Endothelial cell (in vitro differentiated cells): ENCODE measurements at places on chromosomes 12 and 14. TPM values are rescaled to one million over a fixed set of nuclear protein-coding genes. Genes with fewer than 3 reads are reported as not detected.

The RASAL1 gene
- 0.21 TPM for total RNA-seq

The PRH2 gene
- total RNA-seq: not detected

The PTCSC3 gene
- not detected for total RNA-seq

GRCh38 chr12:54352022-54352531 is 12.2 kb downstream of the GPR84 start:
- no peak for DNase-seq
- H3K4me1 ChIP-seq: peaks cover 39% of the 10 kb centered on the region
- H3K4me3 ChIP-seq: no peak overlapping the region
- H3K27ac ChIP-seq: peak overlapping the region; percentile 61
- peaks cover 12% of the 10 kb centered on the region for H3K27me3 ChIP-seq

DNA sequence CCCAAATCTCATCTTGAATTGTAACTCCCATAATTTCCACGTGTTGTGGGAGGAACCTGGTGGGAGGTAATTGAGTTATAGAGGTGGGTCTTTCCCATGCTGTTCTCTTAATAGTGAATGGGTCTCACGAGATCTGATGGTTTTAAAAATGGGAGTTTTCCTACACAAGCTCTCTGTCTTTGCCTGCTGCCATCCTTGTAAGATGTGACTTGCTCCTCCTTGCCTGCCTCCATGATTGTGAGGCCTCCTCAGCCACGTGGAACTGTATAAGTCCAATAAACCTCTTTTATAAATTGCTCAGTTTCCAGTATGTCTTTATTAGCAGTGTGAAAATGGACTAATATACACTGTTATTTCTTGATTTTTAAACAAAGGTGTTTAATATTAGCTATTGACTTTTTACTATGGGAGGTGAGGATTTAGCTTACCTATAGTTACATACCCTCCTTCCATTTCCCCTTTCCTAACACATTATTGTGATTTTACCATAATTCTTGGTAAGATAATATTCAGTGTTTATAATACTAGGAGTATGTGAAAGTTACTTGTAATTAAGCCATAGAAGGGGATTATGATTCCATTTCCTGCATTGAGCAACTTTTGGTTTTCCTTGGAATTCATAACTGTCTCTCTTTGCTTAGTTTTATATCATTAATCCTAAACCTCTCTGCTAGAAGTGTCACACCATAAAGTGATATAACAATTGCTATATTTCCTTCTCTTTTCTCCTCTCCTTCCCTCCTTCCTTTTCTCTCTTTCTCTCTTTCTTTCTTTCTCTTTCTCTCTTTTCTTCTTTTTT is 151.0 kb upstream of the KRAS start:
- DNase-seq: no peak
- H3K36me3 ChIP-seq: no peaks in the 10 kb centered on the region
- no peak overlapping the region for H3K27ac ChIP-seq
- H3K27me3 ChIP-seq: peaks cover 2% of the 10 kb centered on the region
- H3K4me3 ChIP-seq: no peak overlapping the region
- no peaks in the 10 kb centered on the region for H3K4me1 ChIP-seq

DNA sequence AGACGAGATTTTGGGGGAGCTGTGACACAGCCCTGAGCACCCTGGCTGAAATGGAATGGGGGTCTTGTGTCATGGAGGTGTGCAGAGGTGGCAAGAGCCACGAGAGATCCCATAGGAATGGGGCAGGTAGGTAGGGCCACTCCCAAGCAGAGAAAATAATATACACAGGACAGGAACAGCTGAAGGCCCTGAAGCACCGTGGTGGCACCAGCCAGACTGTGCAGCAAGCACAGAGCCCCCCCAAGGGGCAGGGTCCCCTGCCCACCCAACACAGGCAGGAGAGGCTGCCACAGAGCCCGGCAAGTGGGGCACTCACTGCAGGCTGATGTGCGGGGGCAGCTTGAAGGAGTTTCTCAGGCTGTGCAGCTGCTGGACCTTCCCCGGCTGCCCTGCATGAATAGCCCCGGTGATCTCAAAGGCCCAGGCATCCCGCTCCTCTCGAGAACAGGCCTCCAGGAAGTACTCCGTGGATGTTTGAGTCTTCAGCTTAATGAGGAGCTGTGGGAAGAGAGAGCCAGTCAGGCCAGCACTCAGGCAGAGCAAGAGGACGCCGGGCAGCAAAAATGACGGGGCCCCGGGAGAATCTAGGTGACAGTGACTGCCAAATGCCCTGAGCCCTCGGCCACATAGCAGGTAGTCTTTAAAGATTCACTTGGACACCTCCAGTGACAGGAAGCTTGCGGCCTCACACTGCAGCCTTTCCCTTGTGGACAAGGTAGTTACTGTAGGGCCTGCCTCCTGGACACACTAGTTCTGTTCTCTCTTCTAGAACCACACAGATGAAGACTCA is 16.7 kb downstream of the PLEK2 start:
- peaks cover 11% of the 10 kb centered on the region for H3K27me3 ChIP-seq
- H3K36me3 ChIP-seq: peaks cover 4% of the 10 kb centered on the region
- no peak for DNase-seq
- H3K27ac ChIP-seq: peak overlapping the region; percentile 15

DNA sequence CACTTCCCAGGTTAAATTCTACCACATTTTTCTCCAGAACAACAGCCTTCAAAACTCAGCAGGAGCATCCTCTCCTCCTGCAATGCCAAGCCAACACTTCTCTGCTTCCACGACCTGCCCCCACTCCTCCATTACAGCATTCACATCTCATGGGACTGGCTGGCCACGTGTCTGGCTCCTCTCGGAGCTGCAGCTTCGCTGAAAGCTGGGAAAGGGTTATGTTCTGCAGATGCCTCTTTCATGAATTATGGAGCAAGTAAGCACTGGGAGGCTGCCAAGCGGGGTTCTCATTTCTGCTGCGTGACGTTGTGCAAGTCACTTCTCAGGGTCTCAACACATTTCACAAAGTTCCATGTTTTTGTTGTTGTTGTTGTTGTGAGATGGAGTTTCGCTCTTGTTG is 142.2 kb upstream of the RFLNA start:
- DNase-seq: no peak
- peaks cover 8% of the 10 kb centered on the region for H3K4me1 ChIP-seq
- peaks cover 5% of the 10 kb centered on the region for H3K27me3 ChIP-seq
- H3K4me3 ChIP-seq: no peak overlapping the region
- no peak overlapping the region for H3K27ac ChIP-seq
- H3K36me3 ChIP-seq: no peaks in the 10 kb centered on the region

DNA sequence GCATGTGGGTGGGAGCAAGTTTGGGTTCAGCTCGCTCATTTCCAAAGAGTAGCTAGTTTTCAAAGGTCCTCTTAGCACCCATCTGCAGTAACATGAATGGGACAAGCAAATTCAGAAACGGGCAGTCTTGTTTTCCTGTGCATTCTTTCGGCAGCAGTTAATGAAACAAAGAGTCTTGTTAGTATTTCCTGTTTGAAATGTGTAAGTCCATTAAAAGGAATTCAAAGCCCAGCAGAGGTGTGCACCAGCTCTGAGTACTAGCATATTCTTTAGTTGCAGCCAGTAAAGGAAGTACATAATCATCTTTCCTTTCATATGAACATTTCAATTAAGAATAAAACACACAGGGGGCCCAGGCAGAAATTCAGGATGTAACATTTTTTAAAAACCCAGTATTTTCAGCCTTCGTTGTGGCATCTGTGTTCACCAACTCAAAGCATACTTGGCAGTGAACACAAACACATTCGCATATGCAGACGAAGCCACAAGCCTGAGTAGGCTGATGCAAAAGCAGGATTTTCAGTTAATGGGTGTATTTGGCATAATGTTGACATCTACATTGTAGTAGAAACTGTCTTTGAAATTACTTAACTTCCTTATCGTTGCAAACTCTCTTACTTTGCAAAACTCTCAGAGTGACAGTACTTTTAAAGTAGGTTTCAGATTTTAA is 570.0 kb upstream of the FLRT2 start:
- H3K36me3 ChIP-seq: no peaks in the 10 kb centered on the region
- H3K4me3 ChIP-seq: no peak overlapping the region
- H3K4me1 ChIP-seq: peaks cover 6% of the 10 kb centered on the region
- H3K27ac ChIP-seq: peak overlapping the region; percentile 21

DNA sequence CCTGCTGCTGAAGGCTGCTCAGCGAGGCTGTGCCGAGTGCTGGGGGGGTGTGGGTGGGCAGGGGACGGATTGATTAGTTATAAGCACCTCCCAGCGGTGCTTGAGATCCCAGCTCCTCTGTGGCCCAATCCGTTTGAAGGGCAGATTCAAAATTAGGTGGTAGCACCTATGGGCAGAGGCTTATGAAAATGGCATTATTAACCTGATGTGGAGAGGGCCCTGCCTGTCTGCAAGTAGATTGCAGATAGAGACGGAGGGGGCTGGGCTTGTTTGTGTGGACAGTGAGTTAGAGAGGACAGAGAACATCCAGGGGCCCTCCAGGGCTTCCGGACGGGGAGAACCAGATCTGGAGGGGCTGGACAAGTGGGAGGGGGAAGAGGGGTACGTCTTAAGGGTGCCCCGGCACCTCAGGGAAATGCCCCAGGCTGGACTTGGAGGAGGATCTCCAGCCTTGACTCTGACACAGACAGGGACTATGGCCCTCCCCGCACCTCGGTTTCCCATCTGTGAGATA is at the start of gene RTL1:
TSS of gene RTL1 (minus strand) at position 51 of the 514 bp plus-strand sequence. CDS start 18,934 bp downstream, outside the sequence.
- peaks cover 16% of the 10 kb centered on the region for H3K4me1 ChIP-seq
- no peaks in the 10 kb centered on the region for H3K36me3 ChIP-seq
- no peak within 1 kb of the TSS for H3K27ac ChIP-seq
- peaks cover 5% of the 10 kb centered on the region for H3K27me3 ChIP-seq

GRCh38 chr14:21525962-21526671 is at the start of gene SALL2:
Gene SALL2 (minus strand): TSS chr14:21526346. CDS start chr14:21526127, 219 bp downstream.
- DNase-seq: peak; percentile 73
- peak within 1 kb of the TSS; percentile 95 for H3K4me3 ChIP-seq
- H3K27ac ChIP-seq: peak within 1 kb of the TSS; percentile 97
- peaks cover 22% of the 10 kb centered on the region for H3K36me3 ChIP-seq
- peaks cover 2% of the 10 kb centered on the region for H3K27me3 ChIP-seq

DNA sequence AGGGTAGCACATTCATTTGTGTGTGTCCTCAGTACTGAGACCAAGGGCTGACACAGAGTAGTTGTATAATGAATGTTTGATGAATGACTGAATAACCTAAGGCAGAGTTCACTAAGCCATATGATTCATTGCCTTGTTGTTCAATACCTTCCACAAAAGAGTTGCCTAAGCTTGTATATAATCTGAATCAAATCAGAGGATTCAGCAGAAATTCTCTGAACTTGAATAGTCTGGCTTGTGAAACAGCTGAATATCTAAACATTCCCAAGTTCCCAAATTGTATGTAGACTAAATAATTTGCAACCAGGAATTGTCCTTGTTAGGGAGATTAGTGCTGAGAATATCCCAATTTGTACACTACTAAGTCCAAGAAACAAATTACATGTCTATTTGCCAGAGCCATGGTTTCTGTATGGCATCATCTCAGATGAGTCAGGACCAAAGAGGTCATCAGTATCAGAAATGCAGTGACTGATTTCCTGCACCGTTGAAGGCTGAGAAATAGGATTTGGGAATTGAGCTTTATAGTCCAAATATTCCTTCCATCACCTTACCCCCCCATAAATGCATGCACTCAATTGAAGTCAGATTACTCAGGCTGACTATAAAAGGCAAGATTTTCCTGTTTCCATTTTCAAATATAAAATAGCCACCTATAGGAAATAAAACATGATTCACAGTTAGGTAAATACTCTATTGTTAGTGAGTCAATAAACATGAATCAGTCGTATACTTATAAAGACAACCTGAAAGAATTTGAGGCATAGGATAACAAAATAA is 168.7 kb downstream of the PHLDA1 start:
- peaks cover 4% of the 10 kb centered on the region for H3K27me3 ChIP-seq
- H3K27ac ChIP-seq: no peak overlapping the region
- no peaks in the 10 kb centered on the region for H3K4me1 ChIP-seq
- no peak overlapping the region for H3K4me3 ChIP-seq
- no peaks in the 10 kb centered on the region for H3K36me3 ChIP-seq

GRCh38 chr12:105198961-105199360 is 37.0 kb downstream of the APPL2 start:
- H3K4me1 ChIP-seq: peaks cover 25% of the 10 kb centered on the region
- H3K36me3 ChIP-seq: peaks cover 24% of the 10 kb centered on the region
- H3K27me3 ChIP-seq: peaks cover 18% of the 10 kb centered on the region
- no peak overlapping the region for H3K27ac ChIP-seq

DNA sequence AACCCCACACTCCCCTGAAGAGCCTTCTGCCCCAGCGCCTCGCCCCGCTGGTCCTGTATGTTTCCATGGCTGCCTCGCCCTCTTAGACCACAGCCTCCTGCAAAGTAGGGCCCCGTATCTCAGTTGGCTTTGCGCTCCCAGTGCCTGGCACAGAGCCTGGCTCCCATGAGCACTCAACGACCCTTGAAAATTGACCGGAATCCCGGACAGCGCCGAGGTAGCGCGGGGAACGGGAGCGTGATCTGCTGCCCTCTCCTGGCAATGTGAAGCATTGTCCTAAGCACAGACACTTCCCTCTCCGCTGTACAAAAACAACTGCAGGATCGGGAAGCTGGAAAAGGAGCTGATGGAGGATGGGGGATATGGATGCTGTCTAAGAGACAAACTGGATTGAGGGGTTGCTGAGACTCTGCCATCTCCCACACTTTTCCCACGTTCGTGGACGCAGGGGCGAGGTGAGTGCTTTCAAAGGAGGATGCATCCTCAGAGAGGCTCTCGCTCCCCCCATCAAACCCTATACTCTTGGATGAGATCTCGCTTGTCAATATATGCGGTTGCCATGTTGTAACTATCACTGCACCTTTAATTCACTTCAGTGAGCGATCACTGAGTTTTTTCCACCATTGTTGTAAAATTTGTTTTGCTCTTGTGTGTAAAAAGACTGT is 10.7 kb upstream of the FKBP4 start:
- H3K36me3 ChIP-seq: no peaks in the 10 kb centered on the region
- DNase-seq: peak; percentile 75
- no peaks in the 10 kb centered on the region for H3K4me1 ChIP-seq
- no peak overlapping the region for H3K4me3 ChIP-seq

- H3K27me3 ChIP-seq: peaks cover 6% of the 10 kb centered on the region
- peaks cover 20% of the 10 kb centered on the region for H3K4me1 ChIP-seq
- H3K36me3 ChIP-seq: peaks cover 7% of the 10 kb centered on the region
- H3K4me3 ChIP-seq: no peak overlapping the region
These were observed 14.5 kb upstream of the TFCP2 start for GRCh38 chr12:51187370-51187987.
